Choroid plexus epithelial cell (primary cell): ENCODE measurements at places on chromosomes 16 and 17.
A peak's percentile ranks its signal among the peaks of the same experiment; 100 is the strongest.

DNA sequence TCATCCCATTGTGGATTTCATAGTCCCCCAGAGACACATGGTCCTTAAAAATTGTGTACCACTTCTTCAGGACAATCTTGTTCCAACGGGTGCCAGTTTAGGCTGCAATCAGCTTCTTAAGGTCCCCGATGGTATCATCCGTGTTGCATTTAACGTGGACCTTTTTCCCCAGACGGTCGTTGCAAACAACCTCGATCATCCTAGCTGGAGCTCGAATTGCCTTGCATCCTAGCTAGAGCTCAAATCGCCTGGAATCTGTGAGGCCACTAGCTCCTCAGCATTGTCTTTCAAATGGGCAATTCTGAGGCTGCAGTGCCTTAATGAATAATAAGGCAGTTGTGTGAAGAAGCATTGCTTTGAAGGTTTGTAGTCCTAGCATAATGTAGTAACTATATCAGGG is 37.7 kb upstream of the RHBDL3 start:
- DNase-seq: no peak

DNA sequence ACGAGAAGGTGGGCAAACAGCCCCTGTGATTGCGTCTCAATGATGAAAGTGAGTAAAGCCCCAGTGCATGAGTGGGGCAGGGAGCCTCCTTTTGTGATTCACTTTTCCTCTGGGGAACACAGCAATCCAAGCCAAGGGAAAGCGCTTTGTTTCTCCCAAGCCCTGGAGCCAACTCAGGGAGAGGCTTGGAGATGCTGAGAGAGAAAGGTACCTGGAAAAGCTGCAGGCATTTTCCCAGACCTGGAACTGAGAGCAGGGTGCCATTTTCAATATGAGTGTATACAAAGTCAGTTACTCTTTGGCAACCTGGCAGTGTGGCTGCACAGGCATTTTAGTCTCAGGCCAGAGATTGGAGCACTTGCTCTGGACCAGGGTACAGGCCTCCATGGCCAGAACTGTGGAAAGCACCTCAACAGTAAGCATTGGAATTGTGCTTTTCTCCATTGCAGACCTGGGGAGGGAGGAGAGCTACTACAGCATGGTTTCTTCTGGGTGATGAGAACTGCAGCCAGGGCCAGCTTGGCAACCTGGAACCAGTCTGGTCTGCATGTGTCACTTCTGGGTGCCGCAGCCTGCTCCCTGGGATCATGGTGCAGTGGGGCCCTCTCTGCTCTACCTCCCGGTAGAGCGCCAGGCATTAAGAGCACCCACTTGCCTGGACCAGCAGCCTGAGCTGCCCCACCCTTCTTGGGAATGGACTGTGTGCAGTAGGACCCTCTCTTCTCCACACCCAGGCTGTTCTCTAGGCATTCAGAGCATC is 89.0 kb upstream of the CDH5 start:
- DNase-seq: no peak

DNA sequence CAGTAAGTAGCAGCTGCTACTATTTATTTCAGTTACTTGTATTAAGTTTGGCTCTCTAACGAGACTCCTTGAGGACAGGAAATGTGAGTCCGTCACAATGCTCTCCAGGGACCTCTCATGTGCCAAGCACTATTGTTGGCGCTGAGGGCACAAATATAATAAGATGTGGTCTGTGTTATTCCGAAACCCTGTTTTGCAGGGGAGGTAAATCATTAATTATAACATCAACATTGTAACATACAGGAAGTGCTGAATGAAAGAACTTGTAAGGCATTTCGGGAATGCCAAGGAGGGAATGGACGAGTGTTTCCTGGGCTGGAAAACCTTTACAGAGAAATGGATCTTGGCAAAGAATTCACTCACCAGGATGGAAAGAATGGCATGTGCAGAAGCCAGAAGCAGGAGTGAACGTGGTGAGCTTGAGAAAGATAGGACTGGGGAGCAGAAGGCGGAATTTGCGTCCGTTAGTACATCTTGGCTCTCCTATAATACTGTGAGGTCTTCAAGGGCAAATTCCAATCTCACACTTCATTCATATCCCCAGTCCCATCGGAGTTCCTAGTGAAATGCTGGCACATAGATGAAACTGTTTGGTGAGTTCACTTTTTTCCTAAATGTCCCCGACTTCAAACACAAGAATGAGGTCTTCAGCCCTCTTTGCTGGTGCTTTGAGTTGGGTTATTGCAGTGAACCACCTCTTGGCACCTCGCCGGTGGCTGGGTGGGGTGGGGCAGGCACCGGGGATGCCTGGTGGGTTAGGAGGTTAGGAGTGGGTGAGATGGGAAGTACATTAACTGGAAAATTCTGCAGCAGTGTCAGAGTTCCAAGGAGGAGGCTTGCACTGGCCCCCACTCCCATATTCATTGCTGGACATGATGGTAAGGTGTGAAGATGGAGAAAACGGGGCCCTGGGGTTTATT is 11.5 kb downstream of the TAC4 start:
- DNase-seq: peak; percentile 62

- no peak for DNase-seq
Observed at GRCh38 chr16:87662254-87663204, 60.2 kb downstream of the JPH3 start.

DNA sequence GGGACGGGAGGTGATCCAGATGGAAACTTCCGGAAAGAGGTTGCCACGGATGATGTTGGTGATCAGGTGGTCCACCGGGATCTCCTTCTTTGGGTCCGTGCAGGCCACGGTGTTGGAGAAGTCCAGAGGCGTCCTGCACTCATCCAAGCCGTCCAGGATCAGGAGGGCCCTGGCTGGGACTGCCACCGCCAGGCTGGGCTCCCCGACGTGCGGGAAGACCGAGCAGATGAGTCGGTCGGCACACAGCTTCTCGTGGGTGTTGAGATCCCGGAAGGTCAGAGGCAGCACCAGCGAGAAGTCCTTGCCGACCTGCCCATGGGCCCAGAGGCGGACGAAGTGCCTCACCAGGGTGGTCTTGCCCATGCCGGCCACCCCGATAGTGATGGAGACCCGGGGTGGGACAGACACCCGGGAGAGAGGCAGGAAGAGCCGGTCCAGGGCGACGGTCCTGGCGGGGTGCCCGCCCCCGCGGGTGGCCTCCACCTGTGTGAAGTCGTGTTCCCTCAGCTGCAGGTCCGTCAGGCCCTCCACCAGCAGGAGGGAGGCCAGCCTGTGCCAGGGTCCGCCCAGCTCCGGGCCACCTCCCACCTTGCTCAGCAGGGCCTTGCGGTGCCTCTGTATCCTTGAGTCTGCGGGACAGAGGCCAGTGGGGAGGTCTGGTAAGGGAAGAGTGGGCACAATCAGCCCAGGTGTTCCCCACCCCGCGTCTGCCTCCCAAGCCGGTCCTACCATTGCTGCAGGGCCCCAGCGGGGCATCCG is 12.9 kb downstream of the NLRC3 start:
- no peak for DNase-seq

- DNase-seq: no peak
Observed at GRCh38 chr16:55466209-55466608, 12.8 kb upstream of the MMP2 start.

- no peak for DNase-seq
Observed at GRCh38 chr17:58538811-58539409, 24.5 kb upstream of the MTMR4 start.

GRCh38 chr17:73723317-73723716 is 79.1 kb upstream of the SDK2 start:
- no peak for DNase-seq

DNA sequence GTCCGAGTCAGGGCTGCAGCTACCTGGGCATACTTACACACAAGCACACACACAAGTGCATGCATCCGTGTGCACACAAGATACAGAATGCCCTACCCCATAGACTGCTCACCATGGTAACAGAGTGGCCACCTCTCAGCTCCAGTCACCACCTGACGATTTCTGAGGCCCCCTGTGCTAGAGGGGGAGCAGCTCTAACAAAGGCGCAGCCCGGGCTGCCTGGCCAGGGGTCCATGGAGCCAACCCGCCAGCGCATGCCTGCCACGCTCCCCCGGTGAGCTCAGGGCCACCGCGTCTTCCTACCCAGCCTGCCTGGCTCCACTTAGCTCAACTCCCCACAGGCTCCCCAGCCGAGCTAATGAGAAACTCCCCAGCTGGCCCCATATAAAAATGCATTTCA is 75.5 kb downstream of the ZNF423 start:
- no peak for DNase-seq
